NCI-H187 (cell line): ENCODE measurements at places on chromosomes 7 and 10.
A peak's percentile ranks its signal among the peaks of the same experiment; 100 is the strongest.

DNA sequence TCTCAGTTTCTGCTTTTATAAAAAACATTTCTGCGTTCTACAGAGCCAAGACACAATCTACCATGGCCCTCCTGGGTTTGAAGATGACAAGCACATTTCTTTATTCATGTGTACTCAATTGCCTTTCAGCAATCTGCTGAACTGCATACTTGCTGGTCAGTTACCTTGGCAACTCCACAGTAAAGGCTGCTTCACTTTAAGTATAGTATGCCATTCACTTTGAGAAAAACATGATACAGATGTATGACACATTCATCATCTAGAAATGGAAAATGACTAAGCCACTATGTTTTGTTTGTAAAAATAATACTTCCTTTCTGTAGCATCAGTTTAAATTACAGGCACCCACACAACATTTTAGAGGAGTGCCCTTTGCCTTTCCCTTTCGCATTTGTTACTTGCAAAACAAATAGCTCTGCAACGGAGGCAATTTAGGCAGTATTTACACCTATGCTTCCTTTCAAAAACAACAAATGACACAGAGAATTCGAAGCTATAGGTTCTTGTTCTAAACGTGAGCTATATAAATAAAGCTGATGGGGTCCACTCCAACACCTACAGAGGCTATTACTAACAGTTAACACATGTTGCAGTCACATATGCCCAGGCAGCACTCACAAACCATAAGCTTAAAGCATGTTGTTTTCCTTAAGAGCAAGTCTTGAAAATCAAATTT is 23.5 kb downstream of the SGCE start:
- peak; percentile 3 for DNase-seq

DNA sequence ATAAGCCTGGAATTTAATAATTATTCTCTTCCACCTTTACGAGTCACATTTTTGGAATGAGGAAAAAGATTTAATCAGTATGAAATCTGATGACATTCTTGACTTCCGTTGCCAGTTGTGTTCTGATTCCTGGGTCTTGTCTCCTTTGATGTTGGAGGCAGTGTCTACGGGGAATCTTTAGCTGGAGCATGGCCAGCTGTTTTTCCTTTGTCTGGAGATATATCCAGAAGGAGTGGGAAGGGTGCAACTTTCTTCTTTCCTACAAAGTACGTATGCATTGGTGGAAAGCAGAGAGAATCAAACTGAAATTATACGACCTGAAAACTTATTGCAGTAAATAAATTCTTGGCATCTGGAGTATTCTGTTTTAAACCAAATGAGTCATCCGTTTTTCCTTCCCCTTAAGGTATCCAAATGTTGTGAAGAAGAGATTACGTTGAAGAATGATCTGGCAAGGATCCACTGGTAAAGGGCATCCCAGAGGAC is 6.9 kb upstream of the GNG11 start:
- no peak for DNase-seq

- DNase-seq, result no peak
These were observed 440.1 kb downstream of the KCNMA1 start for GRCh38 chr10:77197544-77197943.

DNA sequence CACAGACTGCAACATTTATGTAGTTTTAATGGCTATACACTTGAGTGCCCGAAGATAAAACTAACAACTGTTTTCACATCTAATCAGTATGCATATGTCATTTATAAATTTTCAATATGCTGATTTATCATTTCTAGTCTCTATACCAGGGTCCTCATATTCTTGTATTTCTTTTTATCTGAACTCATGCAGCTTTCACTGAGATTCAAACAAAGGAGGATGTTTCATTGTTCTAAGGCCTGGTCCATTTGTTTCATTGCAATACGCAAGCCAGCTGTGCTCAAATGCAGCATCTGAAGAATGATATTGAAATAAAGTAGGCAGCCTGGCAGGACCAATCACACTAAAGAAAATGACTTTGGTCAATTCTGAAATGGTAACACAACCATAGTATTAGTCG is 31.7 kb downstream of the MAGI2 start:
- no peak for DNase-seq

GRCh38 chr7:4995429-4995969 is 36.5 kb upstream of the MMD2 start:
- DNase-seq, result no peak

DNA sequence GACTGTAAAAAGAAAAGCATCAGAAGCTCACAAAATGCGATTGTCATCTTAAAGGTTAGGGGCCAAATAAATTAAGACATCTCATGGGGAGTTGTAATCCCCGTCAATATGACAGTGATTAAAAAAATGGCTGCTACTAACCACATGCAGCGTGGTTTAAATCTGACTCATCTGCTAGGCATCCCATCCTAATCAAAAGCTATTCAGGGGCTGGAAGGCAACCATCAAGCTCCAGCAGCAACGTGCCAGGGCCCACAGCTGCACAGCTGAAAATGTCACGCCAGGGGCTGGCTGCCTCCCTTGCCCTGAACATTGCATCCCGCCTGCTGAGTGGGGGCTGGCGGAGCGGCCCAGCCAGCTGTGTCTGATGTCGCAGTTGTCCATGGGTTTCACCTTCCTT is 66.3 kb upstream of the FRMD4A start:
- DNase-seq, result no peak

DNA sequence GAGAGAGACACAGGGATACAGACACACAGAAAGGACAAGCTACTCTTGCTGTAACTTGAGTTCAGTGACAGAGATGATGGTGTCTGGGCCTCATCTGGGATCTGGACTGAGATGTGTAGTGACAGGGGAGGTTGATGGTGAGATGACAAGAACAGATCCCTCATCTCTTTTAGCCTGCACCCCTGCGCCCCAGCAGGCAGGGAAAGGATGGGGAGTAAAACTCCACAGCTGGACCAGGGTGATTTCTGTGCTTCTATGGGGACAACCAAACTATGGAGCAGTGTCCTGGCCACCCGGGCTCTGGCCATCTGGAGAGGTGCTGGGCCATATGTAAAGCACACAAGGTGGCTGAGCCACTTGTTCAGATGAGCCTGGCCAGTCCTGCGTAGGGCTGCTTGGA is 4.5 kb upstream of the LRRC18 start:
- no peak for DNase-seq

DNA sequence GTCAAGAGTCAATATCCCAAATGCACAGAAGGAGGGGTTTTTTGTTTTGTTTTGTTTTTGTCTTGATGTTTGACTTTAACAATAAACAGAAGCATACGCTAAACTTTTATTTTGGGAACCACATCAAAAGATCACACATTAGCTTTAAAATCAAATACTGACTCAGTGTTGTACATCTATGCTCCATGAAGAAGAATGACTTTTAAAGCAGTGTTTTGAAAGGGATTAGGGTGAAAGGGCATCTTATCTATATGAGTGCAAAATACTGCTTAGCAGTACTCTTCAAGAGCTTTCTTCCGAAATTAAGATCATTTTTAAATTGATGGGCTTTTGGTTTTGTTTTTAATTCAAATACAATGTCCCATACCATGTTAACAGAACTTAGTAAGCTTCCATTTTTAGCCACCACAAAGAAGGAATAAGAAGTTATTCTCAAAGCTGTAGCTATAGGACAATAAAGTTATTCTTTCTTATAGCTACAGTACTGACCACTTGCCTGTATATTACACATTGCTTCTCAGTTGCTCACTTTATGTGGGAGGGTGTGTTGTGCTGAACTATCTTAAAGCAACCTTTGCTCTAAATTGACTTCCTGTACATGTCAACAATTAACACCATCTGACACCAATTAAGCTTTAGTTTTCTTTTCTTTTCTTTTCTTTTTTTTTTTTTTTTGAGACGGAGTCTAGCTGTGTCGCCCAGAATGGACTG is 144.3 kb upstream of the KAT6B start:
- DNase-seq, result no peak

DNA sequence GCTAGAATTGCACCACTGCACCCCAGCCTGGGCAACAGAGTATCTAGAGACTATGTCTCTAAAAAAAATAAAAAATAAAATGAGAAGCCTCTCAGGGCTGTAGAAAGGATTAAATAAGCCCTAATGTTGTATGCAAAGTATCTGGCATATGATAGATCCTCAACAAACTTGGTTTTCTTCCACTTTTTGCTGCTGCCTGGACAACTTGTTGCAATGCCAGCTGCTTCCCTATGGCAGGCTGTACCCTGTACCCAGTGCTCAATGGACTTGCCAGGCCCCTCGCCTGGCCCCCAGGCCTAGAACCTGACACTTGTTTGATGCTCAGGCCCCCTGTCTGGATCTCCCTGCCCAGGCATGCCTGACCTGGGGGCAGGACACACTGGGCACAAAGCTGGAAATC is 28.5 kb upstream of the CDH23 start:
- DNase-seq, result no peak

GRCh38 chr7:149866779-149867447 is 6.9 kb upstream of the ATP6V0E2 start:
- no peak for DNase-seq

GRCh38 chr10:90862908-90863514 is 5.2 kb upstream of the HTR7 start:
- no peak for DNase-seq

DNA sequence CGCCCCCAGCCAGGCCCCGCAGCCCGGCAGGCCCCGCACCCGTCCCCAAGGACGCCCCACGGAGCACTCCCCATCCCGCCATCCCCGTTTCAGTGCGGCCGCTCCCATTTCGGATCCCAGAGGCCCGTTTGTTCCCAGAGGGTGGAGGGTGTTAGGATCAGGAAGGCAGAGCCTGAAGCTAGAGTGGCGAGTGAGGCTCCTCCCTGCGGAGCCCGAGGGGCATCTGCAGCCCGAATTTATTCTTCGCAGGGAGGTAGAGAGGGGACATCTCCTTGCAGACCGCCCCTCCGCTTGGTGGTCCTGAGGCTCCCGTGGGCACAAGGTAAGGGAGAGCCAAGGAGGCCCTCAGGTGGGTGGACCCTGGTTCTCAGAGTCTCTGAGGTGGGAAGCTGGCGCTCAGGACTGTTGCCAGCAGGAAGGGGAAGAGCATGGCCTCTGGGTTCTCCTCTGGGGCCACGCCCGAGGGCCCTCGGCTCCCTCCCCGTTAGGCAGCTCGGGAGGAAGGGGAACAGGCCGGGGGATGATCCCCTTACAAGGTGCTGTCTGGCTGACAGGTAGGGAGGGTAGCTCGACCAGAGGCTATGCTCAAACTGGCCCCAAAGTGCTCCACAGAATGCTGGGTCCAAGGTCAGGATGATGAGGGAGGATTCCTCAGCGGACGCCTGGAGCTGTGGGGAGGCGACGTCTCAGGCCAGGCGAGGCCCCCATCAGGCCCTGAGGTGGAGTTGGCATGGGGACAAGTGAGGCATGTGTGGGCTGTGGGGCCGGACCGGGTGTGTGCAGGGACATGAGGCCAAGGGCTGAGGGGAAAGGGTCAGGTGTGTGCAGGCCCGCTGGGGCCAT is 17.4 kb downstream of the POLL start:
- DNase-seq, result no peak

DNA sequence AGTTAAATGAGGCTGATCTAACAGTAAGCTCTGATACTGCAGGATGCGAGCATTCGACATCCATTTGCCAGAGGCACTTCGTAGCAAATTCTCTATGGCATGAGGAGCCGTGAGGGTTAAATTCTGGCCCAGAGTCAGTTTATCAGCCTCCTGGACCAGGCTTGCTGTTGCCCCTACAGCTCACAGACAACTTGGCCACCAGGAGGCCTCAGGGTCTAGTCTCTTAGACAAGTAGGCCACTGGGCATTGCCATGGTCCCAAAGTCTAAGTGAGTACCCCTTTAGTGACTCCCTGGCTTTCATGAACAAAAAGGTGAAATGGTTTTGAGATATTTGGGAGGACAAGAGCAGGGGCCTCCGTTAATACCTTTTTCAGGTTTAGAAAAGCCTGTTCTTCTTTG is 178.0 kb upstream of the MBL2 start:
- no peak for DNase-seq

GRCh38 chr7:43884617-43885016 is 15.3 kb upstream of the MRPS24 start:
- DNase-seq, result no peak

GRCh38 chr10:88110355-88110754 is 246.9 kb downstream of the PTEN start:
- DNase-seq, result no peak

- DNase-seq, result no peak
These were observed 14.6 kb downstream of the ITGB1 start for GRCh38 chr10:32943395-32943794.

DNA sequence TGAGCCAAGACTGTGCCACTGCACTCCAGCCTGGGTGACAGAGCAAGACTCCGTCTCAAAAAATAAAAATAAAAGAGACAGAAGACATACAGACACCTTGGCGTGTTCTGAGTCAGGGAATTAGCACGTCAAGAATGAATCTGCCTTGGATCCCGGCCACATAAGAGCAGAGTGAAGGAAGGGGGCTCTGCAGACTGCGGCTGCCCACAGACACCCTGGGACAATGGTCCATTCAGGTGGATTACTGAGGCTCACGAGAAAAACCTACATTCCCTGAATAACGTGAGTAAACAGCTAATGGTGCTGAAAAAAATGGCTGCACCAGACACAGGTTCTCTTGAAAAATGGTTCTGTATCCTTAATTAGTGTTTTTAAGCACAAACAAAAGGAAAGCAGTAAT is 100.1 kb upstream of the FGFR2 start:
- no peak for DNase-seq

DNA sequence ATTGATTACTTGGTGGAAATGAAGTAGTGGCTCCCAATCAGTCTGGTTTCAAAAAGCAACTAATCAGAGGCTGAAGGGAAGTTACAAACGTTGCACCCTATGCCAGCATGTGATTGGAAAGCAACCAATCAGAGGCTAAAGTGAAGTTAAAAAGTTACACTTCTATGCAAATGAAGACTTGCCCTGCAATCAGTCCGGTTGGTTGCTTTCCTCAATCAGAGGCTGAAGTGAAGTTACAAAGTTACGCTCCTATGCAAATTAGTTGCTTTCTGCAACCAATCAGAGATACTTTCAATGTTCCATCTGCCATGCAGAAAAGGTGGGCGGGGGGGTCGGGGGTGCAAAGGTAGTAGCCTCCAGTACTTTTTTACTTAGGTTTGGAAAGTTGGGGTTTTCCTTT is 1077.1 kb downstream of the TYW1 start:
- DNase-seq, result no peak

GRCh38 chr10:75083972-75084833 is 27.3 kb upstream of the SAMD8 start:
- no peak for DNase-seq

- no peak for DNase-seq
These were observed 10.9 kb upstream of the C10orf120 start for GRCh38 chr10:122710576-122710975.

DNA sequence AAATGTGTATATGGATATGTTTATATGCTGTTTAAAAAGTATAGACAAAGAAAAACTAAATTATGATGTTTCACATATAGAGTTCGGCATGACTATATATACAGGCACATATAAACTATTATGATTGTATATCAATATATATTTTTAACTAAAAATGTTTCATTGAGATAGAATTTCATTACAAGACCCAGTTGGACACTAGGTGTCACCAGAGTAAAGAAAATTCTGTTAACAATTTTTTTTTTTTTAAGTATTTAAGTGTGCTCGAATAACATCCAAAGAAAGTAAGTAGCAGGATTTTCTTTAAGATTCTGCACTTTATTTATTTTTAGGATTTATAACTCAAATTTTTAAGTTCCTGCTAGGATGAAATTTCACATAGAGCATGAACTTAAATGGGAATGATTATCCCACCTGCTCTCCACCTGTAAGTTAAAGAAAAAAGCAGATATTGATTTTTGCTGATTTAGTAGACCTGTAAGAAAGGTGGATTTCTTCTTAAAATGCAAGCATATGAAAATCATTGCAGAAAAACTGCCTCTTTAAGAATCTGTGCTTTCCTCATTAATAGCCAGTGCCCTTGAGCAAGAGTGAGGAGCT is 961.5 kb downstream of the PCDH15 start:
- no peak for DNase-seq

GRCh38 chr10:2791774-2792443 is 275.4 kb upstream of the PFKP start:
- no peak for DNase-seq
